Tongue (tissue), 3 donors: ENCODE measurements at places on chromosomes 1 and 21. TPM values are rescaled to one million over a fixed set of nuclear protein-coding genes. Genes with fewer than 3 reads are reported as not detected.

The HENMT1 gene
- 15.1 TPM for total RNA-seq

DNA sequence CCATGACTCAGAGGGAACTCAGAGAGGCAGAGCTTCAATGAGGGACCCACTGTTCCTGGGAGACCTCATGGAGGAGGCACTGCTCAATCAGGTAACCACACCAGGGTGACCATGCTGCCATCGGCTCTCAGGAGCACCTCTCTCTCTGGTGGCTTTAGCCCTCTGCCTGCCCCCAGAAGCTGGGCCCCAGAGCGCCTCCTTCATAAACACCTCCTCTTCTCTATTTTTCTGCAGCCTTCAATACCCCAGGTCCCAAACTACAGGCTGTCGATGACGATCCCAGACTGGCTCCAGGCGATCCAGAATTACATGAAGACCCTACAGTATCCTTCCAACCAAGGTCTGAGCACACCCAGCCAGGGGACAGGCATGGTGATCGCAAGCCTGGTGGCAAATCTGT, 10.6 kb downstream of the VASH2 start:
- DNase-seq, result no peak

DNA sequence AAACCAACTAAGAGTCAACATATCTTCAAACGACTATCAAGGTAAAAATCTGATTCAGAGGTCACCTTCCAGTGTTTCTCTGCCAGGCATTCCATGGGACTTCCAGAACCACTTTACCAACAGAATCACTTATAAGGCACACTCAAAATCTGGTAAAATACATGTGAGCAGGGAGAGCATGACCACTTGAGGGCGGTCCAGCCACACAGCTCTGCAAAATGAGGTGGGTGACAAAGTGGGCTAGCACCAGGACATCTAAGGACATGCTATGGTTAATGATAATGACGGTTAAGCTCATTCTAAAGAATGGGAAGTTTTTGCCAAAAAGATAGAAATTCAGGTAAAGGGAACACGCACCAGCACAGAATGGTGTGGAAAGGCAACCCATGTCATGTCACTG, 24.5 kb upstream of the GLIS1 start:
- DNase-seq, result no peak

- DNase-seq, result no peak
These were observed 54.4 kb downstream of the TLCD4 start for GRCh38 chr1:95171270-95172245.

The EPHB2 gene
- 21.4 TPM for total RNA-seq

GRCh38 chr1:68571454-68572235, 74.8 kb upstream of the DEPDC1 start:
- DNase-seq, result peak; percentile 6
